ENCODE measurements at places on chromosomes 1 and 21.

- DNase-seq = no peak
Observed at GRCh38 chr1:39220891-39221870, 16.7 kb downstream of the MACF1 start.

- no peak for DNase-seq
Observed at GRCh38 chr1:94323311-94324177, 86.2 kb upstream of the ARHGAP29 start.

- DNase-seq = no peak
Observed at GRCh38 chr1:24526940-24527542, 24.4 kb downstream of the RCAN3 start.

DNA sequence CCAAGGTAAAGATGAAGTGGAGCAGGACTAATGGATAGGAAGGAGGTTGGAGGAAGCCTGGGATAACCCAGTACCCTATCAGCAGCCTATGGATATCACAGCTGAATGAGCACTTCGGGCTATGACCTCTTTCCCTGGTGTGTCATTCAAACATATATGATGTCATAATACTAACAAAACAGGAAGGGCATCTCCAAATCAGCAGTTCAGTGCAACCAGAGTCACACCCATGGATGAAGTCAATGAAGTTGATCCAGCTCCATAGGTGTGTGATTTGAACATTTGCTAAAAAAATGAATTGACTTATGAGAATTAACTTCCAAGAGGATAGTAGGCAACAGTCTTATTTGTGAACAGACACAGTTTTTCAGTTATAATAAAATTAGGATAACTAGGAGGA, 1.7 kb upstream of the C1orf116 start:
- no peak for DNase-seq

DNA sequence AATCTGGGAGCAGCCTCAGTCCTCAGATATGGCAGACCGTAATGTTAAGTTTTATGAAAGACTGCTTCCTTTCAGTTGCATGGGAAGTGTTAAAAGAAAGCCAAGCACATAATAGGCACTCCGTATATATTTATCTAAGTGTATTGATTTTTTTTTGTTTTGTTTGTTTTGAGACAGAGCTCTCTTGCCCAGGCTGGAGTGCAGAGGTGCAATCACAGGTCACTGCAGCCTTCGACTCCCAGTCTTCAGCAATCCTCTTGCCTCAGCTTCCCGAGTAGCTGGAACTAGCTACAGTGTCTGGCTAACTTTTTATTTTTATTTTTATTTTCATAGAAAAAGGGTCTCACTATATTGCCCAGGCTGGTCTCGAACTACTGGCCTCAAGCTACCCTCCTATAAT, 341.8 kb downstream of the USH2A start:
- DNase-seq = no peak

GRCh38 chr1:168842916-168843315, 113.9 kb upstream of the DPT start:
- DNase-seq = no peak

DNA sequence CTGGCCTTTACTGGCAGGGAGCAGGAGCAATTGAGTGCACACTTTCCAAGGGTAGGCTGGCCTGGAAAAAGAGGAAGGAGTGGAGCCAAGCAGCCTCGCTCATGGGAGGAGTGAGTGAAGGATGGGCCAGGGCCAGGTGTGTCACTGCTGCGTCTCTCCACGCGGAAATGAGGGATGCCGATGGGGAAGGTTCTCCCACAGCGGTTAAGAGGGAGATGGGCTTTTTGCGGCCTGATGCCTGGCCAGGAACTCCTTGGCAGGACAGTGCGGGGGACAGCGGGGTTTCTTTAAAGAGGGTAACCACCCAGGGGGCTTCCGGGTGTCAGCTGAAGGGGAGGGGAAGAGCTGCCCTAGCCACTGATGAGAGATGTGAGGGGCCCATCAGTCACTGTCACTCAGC, 82.4 kb downstream of the PTPRU start:
- DNase-seq = no peak

DNA sequence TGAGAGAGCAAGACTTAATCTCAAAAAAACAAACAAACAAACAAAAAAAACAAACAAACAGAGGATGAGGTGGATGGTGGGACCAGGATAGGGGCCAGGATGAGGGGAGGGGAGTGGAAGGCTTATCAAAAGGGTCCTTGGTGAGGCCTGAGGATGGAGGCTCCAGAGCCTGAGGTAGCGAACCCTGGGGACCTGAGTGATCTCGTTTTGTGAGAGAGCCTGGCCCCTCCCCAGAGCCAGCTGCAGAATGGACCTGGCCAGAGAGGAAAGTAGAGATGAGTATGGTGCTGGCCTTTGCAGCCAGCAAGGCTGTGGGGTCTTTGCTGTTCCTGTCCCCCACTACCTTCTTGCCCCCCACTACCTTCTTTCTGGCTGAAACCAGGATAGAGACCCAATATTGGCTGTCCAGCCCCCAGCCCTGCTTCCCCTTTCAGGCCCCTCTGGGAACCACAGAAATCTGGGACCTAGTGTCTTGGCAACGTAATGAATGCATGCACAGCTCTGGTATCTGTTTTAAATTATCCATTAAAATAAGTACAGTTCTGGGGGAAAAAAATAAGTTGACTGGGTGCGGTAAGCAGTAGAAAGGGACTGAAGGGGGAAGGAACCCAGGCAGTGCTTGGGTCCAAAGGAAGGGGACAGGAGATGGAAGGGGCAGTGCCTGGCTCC, 1.1 kb upstream of the LMNA start:
- DNase-seq = no peak

GRCh38 chr1:57901208-57901919, 477.5 kb upstream of the DAB1 start:
- no peak for DNase-seq

- DNase-seq = no peak
Observed at GRCh38 chr1:55048453-55049270, 9.3 kb downstream of the PCSK9 start.

- no peak for DNase-seq
Observed at GRCh38 chr1:229249854-229250644, 20.9 kb upstream of the RAB4A start.

DNA sequence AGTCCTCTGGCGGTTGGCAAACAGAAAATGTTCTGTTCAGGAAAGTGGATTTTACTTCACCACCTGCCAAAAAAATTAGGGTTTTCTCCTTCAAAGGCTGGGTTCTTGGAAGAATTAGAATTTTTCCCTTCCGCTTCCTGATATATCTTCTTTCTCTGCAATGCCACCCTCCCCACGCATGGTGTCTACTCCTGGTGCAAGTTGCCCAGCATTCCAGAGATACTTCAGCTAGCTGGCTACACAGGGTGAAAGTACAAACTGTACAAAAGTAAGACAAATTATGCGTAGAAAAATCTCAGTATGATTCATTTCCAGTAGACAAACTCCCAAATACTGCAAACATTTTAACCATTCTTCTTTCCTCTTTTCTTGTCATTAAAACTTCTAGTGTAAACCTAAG, 430.1 kb upstream of the ESRRG start:
- DNase-seq = no peak

- no peak for DNase-seq
Observed at GRCh38 chr1:19495000-19495656, 9.8 kb upstream of the CAPZB start.

DNA sequence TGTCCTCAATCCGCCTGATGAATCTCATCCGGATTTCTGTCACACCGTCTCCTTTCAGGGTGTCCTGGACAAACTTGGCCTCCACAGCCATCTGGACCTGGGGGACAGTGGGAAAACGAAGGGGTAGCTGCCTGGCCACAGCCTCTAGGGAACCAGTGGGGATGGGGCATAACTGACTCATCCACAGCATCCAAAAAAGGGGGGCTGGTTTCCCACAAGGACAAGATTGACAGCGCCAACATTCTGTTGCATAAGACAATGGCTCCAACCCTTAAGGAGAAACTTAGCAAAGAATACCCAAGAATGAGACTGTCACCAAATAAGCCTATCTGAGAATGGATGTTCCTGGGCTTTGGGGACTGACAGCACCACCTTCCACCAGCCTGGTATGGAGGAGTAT, 12.1 kb downstream of the TRAPPC3 start:
- DNase-seq = no peak

DNA sequence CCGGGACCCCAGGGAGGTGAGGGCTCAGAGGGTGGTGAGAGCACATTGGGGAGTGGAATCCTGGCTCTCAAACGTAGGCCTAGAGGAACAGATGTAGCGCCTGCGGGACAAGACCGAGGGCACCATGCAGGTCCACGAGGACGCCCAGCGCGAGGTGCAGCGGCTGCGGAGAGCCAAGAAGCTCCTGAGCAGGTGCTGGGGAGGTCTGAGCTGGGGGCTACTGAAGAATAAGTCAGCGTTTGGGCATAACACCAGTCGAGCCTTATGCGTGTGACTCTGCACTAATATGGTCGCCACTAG, 2.6 kb upstream of the NBPF3 start:
- DNase-seq = no peak

- DNase-seq = no peak
Observed at GRCh38 chr1:67823615-67824014, 9.7 kb downstream of the GNG12 start.

GRCh38 chr1:73401666-73402065, 796.3 kb downstream of the LRRIQ3 start:
- DNase-seq = no peak

GRCh38 chr1:11535761-11536572, 57.0 kb downstream of the DISP3 start:
- no peak for DNase-seq

GRCh38 chr1:116855191-116855619, 54.5 kb upstream of the PTGFRN start:
- DNase-seq = no peak

- DNase-seq = no peak
Observed at GRCh38 chr1:210739627-210740026, 394.3 kb downstream of the KCNH1 start.

DNA sequence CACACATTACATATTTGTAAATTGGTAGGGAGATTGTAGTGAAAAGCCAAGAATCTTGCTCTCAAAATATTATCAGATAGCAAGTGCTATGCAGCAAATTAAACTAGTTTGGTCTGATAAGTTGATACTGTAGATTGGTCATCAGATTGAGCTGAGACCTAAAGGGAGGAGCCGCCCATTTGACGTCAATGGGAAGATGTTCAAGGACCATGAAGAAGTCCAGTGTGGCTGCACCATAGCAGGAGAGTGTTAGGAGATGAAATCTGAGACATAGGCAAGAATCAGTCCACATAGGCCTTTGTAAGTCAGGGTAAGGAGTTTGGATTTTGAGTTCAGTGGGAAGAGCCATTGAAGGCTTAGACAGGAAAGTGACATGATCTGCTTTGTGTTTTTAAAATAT, 16.3 kb downstream of the ZMPSTE24 start:
- no peak for DNase-seq

DNA sequence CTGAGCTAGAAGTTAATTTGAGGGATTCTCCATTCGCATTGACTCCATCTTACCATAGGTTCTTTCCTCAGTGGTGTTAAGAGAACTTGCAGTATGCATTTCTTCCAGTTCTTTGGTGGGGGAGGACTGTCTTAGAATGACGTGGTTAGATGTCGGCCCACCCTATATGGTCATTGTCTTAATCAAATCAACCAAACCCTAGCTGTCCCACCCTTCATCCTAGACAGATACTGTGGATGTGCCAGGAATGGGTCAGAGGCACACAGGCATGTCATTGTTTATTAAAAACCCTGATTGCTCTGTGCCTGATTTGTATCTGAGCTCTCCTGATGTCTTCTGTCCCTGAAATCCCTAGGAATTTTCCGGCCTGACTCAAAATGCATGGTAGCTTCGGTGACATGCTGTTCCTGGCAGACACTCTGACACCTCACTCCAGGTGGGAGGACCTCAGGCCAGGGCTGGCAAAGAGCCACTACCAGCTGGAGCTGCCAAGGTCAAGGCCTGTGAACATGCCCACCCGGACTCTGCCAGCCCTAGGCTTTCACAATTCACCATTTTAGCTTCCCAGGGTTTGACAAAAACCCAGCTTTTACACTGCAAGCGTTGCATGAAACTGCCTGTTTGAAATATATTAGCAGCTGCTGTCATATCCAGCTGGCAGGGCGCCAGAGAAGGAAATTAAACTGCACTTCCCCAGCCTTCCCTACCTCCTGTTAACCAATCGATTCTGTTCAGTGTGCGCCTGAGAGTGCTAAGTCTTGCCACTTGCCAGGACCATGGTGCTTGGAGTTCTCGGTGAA, 134.0 kb downstream of the FAM78B start:
- peak; percentile 97 for DNase-seq

DNA sequence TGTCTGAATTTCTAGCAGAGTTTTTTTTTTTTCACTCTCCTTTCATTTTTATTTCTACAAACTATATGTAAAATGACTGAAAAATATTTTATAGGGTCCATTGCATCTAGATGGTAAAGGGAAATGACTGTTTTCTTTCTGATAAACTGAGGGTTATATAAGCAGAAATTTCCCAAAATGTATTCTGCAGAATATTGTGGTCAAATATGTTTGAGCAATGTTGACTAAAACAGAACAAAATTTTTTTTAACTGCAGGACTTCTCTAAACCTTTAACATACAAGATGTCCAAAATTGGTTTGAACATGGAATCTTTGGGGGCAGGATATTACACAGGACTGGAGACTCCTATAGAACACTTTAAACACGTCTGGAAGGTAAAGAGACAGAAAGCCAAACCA, 190.5 kb downstream of the TOMM20 start:
- DNase-seq = no peak

- DNase-seq = no peak
Observed at GRCh38 chr1:30768159-30768829, 10.7 kb upstream of the LAPTM5 start.

DNA sequence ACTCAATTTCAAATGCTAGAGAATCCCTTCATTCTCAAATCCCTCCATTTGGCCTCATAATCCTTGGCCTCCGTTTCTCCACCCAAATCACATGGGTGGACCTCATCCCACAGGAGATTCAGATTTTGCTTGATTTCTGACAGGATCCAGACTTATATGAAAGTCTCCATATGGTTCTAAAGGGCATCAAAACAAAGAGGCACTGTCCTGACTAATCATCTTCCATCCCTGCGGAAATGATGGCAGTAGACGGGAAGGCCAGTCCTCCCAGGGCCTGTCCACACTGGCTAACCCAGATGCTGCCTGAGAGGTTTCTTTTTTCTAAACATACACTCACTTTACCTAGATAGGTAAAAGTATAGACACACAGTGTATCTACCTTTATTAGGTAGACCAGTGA, 18.8 kb downstream of the ORC1 start:
- DNase-seq = no peak

GRCh38 chr1:145425436-145426029, at the start of gene NBPF20:
Gene NBPF20, minus strand, starts transcription at chr1:145425603. Its CDS starts 20,331 bp downstream, at chr1:145405272.
- DNase-seq = no peak
